ENCODE measurements at places on chromosomes 7 and 10.

DNA sequence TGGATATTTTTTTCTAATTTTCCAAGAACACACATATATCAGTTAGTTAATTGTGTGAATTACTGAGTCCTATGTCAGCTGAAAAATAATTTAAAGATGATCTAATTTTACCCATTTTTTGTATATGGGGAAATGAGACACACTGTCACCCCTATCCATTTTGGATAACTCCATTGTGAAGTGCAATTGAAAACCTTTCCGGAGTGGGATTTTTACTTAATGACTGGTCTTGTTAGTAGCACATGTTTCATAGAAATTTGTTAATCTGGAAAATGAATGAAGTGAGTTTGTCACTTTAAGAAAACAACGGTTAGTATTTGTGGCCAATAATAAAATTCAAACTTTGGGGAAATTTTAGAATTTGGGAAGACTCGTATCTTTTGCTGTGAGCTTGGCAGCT, 2.0 kb downstream of the GARS1 start:
- peaks cover 58% of the 10 kb centered on the region for H3K36me3 ChIP-seq
- peaks cover 55% of the 10 kb centered on the region for H3K4me1 ChIP-seq
- H3K27ac ChIP-seq, result peak overlapping the region; percentile 99
- H3K27me3 ChIP-seq, result no peaks in the 10 kb centered on the region
- H3K4me3 ChIP-seq, result peak overlapping the region; percentile 100
- no peak for DNase-seq

GRCh38 chr7:28245123-28245878, 64.7 kb upstream of the JAZF1 start:
- no peak overlapping the region for H3K4me3 ChIP-seq
- DNase-seq, result no peak
- no peaks in the 10 kb centered on the region for H3K36me3 ChIP-seq
- no peak overlapping the region for H3K27ac ChIP-seq

GRCh38 chr10:110075686-110076085, 67.9 kb downstream of the ADD3 start:
- H3K27me3 ChIP-seq, result no peaks in the 10 kb centered on the region
- H3K27ac ChIP-seq, result peak overlapping the region; percentile 79
- DNase-seq, result no peak
- peak overlapping the region; percentile 24 for H3K4me3 ChIP-seq
- peaks cover 79% of the 10 kb centered on the region for H3K4me1 ChIP-seq

DNA sequence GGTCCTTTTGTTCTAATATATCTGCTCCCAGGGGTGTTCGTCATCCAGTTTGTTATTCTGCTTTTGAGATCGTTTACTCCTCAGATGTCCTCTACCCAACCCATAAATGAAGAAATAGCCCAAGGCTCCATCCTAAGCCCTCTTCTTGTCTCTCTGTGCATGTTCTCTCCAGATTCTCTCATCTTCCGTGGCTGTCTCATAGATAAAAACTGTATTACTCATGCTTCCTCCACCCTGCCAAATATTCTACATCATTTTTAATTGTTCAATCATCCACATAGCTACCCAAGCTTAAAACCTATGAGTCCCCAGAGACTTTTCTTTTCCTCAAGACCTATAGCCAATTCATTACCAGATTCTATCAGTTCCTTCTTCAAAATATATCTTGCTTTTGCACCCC, 44.9 kb downstream of the CAV1 start:
- H3K4me3 ChIP-seq, result no peak overlapping the region
- H3K4me1 ChIP-seq, result no peaks in the 10 kb centered on the region
- DNase-seq, result no peak
- H3K27me3 ChIP-seq, result peaks cover 31% of the 10 kb centered on the region
- no peaks in the 10 kb centered on the region for H3K36me3 ChIP-seq

DNA sequence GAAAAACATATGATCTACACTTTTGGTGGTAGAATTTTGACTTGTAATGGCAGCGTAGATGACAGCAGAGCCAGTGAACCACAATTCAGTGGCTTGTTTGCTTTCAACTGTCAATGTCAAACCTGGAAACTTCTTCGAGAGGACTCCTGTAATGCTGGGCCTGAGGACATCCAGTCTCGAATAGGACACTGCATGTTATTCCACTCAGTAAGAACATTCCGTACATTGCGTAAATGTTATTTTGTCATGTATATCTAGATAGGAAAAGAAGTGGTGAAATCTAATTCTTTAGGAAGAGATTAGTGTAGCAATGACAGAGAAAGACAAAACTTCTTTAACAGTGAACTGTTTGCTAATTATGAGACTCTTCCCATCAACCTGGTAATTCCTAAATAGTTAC, 112.9 kb downstream of the PODXL start:
- no peak overlapping the region for H3K4me3 ChIP-seq
- peaks cover 34% of the 10 kb centered on the region for H3K36me3 ChIP-seq
- H3K27me3 ChIP-seq, result no peaks in the 10 kb centered on the region
- H3K4me1 ChIP-seq, result no peaks in the 10 kb centered on the region

- no peak overlapping the region for H3K27ac ChIP-seq
- H3K4me3 ChIP-seq, result no peak overlapping the region
- peaks cover 2% of the 10 kb centered on the region for H3K4me1 ChIP-seq
- peak; percentile 76 for DNase-seq
- H3K27me3 ChIP-seq, result peaks cover 28% of the 10 kb centered on the region
These were observed 11.2 kb upstream of the SLC35B4 start for GRCh38 chr7:134327896-134328295.

- H3K4me3 ChIP-seq, result no peak overlapping the region
- H3K36me3 ChIP-seq, result no peaks in the 10 kb centered on the region
- no peaks in the 10 kb centered on the region for H3K4me1 ChIP-seq
- DNase-seq, result no peak
These were observed 60.8 kb downstream of the RHOBTB1 start for GRCh38 chr10:60883187-60883586.

DNA sequence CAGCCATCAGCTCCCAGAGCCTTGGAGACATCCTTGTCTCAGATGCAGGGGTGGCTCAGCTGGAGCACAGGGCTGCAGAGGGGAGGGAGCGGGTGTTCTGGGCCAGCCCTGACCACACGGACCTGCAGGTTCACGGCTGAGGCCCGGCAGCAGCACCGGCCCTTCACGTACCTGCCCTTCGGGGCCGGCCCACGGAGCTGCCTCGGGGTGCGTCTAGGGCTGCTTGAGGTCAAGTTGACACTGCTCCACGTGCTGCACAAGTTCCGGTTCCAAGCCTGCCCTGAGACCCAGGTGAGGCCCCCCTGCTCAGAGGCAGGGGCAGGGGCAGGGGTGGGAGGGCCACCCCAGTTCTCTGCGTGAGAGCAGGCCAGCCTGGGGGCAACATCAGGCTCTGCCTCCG, 45.2 kb downstream of the PARP12 start:
- no peak overlapping the region for H3K27ac ChIP-seq
- no peaks in the 10 kb centered on the region for H3K27me3 ChIP-seq
- no peak for DNase-seq
- no peak overlapping the region for H3K4me3 ChIP-seq
- no peaks in the 10 kb centered on the region for H3K4me1 ChIP-seq

DNA sequence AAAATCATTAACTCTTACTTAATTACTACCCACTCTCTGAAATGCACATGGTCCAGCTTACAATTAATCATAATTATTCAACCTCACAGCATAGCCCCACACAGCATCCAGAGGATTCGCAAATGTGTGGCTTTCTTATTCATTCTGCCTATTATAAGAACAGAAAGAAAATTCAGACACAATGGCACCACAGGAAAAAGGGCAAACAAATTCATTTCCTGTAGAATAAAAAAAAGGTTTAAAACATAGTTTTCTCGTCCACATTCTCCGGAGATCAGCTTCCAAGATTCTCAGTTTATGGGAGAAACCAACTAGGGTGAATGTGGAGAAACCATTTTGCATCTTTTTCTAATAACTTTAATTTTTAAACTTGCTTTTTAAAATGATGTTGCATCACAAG, 201.6 kb downstream of the PARD3 start:
- H3K36me3 ChIP-seq, result no peaks in the 10 kb centered on the region
- H3K4me3 ChIP-seq, result no peak overlapping the region
- H3K4me1 ChIP-seq, result no peaks in the 10 kb centered on the region
- no peak overlapping the region for H3K27ac ChIP-seq

GRCh38 chr7:106009503-106010226, 46.6 kb downstream of the CDHR3 start:
- no peak overlapping the region for H3K27ac ChIP-seq
- H3K4me3 ChIP-seq, result no peak overlapping the region
- no peaks in the 10 kb centered on the region for H3K36me3 ChIP-seq
- peaks cover 30% of the 10 kb centered on the region for H3K27me3 ChIP-seq
- DNase-seq, result peak; percentile 76

GRCh38 chr7:77269360-77270093, 69.9 kb upstream of the FGL2 start:
- H3K4me3 ChIP-seq, result no peak overlapping the region
- no peak overlapping the region for H3K27ac ChIP-seq
- no peaks in the 10 kb centered on the region for H3K27me3 ChIP-seq
- no peak for DNase-seq

DNA sequence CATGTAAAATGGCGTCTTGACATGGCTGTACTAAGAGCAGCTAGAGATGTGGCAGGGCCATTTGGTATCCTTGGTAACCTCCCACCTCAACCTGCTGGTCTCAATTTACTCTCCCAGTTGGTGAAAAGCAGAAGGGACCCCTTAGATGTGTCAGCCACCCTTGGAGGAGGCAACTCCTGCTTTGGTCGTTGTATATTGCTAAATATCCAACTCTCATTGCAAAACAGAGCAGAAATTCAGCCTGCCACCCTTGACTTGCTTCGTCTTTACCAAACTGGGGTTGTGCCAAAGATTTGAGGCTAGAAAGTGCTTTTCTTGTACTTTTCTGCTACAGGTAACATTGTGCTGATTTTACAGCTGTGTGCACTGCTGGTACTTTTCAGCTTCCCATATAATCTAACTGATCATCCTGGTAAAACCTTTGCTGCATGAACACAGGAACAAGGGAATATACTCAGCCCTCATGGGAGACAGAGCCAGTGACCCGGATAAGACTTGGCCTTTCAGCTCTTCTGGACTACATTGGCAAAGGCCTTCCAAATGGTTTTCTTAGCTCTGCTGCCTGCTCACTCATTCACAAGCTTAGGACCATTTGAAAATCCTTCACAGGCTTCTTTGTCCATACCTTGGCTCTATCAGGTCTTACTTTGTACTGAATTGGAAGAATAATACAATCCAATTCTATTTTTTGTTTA, 2.2 kb upstream of the VSTM4 start:
- no peak overlapping the region for H3K4me3 ChIP-seq
- DNase-seq, result no peak
- H3K27ac ChIP-seq, result no peak overlapping the region
- peaks cover 4% of the 10 kb centered on the region for H3K4me1 ChIP-seq

GRCh38 chr10:108849688-108850087, 1073.6 kb downstream of the XPNPEP1 start:
- no peaks in the 10 kb centered on the region for H3K4me1 ChIP-seq
- H3K4me3 ChIP-seq, result no peak overlapping the region
- DNase-seq, result no peak

DNA sequence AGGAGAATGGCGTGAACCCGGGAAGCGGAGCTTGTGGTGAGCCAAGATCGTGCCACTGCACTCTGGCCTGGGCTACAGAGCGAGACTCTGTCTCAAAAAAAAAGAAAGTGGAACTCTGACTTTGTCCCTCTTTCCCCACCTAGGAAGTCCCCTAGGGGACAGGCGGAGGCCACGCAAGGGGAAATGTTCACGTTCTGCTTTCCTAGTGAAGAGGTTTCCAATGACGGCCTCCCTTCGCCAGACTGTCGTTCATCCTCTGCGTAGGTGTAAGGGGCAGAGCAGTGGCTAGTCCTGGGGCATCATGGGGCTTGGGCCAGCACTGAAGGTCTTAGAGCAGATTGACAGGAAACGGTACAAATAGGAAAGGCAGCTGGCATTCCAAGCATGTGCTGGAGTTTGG, 30.6 kb downstream of the SUFU start:
- DNase-seq, result no peak
- no peak overlapping the region for H3K4me3 ChIP-seq
- peaks cover 3% of the 10 kb centered on the region for H3K4me1 ChIP-seq
- H3K36me3 ChIP-seq, result no peaks in the 10 kb centered on the region
- H3K27me3 ChIP-seq, result no peaks in the 10 kb centered on the region

DNA sequence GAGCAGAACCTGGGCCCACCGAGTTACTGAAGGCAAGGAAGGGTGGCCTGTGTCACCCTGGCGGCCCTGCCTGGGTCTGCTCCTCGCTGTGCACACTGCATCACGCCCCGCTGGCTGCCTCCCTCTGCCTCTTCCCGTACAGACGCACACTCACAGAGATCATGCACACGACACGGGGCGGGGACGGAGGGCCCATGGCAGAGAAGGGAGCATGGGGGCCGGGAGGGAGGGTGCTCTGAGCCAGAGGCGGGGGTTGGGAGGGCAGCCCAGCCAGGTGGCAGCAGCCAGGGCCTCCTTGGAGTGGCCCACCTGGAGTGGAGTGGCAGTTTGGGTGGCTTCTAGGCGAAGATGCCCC, 16.6 kb downstream of the BUD23 start:
- no peak overlapping the region for H3K27ac ChIP-seq
- H3K4me3 ChIP-seq, result no peak overlapping the region
